ENCODE measurements at places on chromosomes 12 and 14.

GRCh38 chr12:11540615-11541310 is 108.7 kb upstream of the ETV6 start:
- no peak for DNase-seq

- DNase-seq: peak; percentile 85
Observed at GRCh38 chr14:64704143-64704742, at the start of gene PLEKHG3. PLEKHG3 (plus strand) TSS chr14:64704424; CDS start chr14:64727632, 23,208 bp downstream.

- DNase-seq: no peak
Observed at GRCh38 chr14:28902930-28903329, 136.3 kb downstream of the FOXG1 start.

GRCh38 chr14:106346084-106346483 is 819.7 kb downstream of the TMEM121 start:
- DNase-seq: no peak

GRCh38 chr14:93788293-93788542 is at the start of gene PRIMA1:
PRIMA1 (minus strand) TSS chr14:93788485; CDS start chr14:93787718, 767 bp downstream.
- DNase-seq: no peak

- peak; percentile 81 for DNase-seq
Observed at GRCh38 chr12:123571343-123571813, 13.0 kb upstream of the TMED2 start.

DNA sequence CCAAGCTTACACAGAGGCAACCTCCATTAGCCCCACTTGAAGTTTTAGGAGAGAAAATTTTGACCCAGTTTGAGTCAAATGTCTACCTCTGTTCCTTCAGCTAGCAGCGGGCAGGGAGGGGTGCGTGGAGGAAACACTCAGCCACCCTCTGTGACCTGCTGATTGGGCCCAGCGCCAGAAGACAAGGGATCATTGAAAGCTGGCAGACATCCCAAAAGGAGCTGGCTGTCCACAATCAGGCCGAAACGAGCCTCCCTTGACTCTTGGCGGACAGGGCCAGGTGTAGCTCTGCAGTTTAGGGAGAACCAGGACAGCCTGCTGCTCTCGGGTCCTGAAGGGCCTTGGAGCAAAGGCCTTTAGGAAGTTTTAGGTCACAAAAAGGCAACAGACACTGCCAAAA is 41.3 kb downstream of the CD9 start:
- DNase-seq: no peak

DNA sequence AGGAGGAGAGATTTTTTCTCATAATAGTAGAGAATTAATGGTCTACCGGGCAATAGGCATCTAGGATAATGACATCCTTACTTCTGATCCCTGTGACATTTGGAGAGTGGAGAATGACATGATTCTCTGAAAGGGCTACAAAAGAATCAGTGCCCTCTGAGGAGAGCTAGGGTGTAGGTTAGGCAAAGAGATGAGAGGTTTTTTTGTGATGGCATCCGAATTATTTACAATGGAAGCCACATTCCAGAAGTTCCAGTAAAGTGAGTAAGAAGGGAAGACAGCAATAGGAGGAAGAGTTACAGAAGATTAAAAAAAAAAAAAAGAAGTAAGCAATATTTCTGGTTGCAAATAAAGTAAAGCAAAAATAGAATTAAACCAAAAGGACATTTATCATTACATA is 478.0 kb downstream of the RMST start:
- no peak for DNase-seq

- DNase-seq: peak; percentile 38
Observed at GRCh38 chr14:61560323-61560722, 135.0 kb upstream of the HIF1A start.

- no peak for DNase-seq
Observed at GRCh38 chr12:12797794-12798152, 12.3 kb downstream of the APOLD1 start.
